GM12878 (cell line): ENCODE measurements at places on chromosomes 11 and 22.

DNA sequence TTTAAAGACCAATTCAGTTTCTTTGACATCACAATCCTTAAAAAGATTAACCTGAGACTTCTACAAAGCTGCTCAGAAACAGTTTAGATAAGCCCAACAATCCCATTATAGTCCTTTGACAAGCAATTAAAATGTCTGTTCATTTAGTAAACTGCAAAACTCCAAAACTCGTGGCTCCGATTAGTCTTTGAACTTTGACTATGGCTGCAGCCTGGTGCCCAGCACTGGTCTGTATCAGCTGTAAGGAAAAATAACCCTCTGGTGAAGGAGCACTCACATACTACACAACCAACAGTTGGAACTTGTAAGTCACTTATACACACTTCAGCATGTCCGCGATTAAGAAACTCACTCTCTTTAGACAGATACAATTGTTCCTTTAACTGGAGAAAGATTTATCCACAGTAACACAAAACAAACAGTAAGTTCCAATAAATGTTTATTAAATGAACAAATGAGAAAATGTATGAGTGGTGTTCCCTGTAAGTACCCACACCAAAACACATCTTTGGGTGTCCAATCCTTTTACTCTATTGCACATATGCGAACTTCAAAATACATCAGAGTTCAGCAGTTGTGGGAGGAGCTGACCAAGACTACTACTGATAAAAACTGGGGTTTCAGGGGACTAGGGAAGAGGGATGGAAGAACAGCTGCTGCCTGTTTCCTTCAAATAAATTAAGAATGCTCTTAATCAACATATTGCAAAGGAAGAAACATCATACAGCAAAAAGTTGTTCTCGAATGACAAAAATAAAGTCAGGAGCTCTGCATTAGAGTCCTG lies 36.4 kb downstream of the PITPNB start:
- H3K36me3 ChIP-seq, result peaks cover 8% of the 10 kb centered on the region
- no peak overlapping the region for H3K4me3 ChIP-seq
- DNase-seq, result no peak
- peaks cover 13% of the 10 kb centered on the region; the same call in 1 of the 2 replicates for H3K4me1 ChIP-seq

GRCh38 chr11:74147199-74147929 lies 23.4 kb downstream of the C2CD3 start:
- H3K27ac ChIP-seq, result no peak overlapping the region
- H3K4me3 ChIP-seq, result no peak overlapping the region
- H3K36me3 ChIP-seq, result no peaks in the 10 kb centered on the region
- no peak for DNase-seq
- no peaks in the 10 kb centered on the region for H3K27me3 ChIP-seq

- no peak overlapping the region for H3K4me3 ChIP-seq
- peak; percentile 0 for DNase-seq
- no peak overlapping the region for H3K27ac ChIP-seq
- H3K27me3 ChIP-seq, result no peaks in the 10 kb centered on the region
- H3K36me3 ChIP-seq, result no peaks in the 10 kb centered on the region
These were observed 1.7 kb upstream of the OR52E5 start for GRCh38 chr11:5891216-5891800.

DNA sequence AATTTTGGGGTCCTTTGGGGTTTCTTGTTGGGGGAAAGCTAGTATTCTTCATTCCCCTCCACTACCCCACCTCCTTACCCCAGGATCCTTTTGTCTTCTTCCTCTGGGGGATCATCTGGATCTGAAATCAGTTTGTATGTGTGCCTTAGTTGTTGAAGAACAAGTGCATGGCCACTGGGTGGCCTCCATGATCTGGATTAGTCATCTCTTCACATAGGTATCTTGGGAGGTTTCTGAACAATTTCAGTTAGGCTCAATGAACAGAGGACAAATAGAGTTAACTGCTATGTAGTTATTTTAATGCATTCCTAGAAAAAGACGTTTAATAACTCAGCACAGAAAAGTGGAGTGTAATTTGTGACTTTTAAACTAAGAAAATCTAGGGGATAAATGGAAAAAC lies 7.1 kb upstream of the VWA5A start:
- no peak overlapping the region for H3K4me3 ChIP-seq
- H3K27ac ChIP-seq, result no peak overlapping the region
- DNase-seq, result no peak
- no peaks in the 10 kb centered on the region for H3K36me3 ChIP-seq

DNA sequence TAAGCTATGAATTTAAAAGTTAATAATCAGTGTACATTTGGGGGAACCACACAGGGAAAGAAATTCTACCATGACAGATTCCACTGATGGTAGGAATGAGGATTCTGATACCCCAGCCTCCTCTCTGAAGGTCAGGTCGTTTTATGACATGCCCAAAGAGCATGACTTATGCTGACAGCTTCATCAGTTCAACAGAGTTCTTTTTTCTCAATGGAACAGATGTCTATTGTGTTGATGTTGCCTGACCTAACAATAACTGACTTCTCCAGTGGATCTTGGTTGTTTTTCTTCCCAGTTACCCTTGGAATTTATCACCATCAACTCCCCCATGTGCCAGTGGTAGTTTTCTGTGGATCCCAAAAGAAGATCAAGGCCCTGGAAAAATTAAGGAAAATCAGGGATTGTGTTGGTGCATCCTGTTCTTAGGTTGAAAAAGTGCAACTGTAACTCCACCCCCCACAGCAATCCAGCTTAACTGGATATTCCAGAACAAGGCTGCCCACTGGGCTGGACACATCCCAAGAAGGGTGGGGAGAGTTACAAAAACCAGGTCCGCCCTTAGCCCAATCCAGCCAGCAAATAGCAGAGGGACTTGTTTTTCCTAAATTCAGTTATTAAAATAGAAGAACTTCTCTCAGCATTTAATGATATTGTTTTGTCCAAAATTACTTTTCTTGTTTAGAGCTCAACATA lies 31.5 kb upstream of the CAT start:
- no peaks in the 10 kb centered on the region for H3K36me3 ChIP-seq
- H3K27ac ChIP-seq, result no peak overlapping the region
- H3K27me3 ChIP-seq, result no peaks in the 10 kb centered on the region
- no peak overlapping the region for H3K4me3 ChIP-seq
- H3K4me1 ChIP-seq, result no peaks in the 10 kb centered on the region
- no peak for DNase-seq
